ENCODE measurements at places on chromosomes 5 and 9.

DNA sequence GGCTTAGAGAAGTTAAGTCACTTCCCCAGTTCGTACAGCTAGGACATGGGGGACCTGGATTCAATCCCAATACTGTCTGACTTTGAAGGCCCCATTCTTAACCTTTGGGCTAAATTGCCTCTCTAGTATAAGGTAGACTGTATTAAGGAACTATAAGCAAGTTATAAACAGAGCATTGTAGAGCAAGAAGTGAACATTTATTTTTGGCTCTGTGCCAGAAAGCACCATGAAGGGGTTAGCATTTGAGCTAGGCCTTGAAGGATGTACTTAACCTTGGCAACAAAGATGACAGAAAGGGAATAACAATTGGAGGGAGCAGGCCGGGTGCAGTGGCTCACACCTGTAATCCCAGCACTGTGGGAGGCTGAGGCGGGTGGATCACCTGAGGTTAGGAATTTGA lies 32.8 kb downstream of the GALNT10 start:
- DNase-seq: no peak

DNA sequence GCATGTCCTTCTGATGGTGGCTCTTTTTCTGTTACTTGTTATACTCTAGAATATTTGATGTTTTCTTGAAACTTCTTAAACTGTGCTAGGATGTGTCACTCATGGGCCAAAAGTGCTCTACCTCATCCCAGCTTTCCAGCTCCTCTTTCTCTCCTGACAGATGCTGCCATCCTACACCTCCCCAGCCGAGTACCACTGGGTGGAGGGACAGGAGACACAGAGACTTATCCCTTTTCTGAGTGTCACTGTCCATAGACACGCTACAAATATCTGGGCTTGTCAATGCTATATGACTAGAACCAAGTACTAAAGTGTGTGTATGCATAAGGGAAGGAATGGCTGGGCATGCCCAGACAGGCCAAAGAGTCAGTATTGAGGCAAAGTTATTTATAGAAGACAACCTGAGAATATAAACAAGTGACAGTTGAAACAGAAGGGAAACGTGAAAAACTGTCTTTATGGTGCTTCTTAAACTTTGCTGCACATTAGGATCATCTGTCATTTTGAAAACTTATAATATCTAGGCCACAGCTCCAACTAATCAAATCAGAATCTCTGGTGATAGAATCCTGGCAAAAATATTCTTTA lies 188.0 kb downstream of the CARTPT start:
- no peak for DNase-seq

DNA sequence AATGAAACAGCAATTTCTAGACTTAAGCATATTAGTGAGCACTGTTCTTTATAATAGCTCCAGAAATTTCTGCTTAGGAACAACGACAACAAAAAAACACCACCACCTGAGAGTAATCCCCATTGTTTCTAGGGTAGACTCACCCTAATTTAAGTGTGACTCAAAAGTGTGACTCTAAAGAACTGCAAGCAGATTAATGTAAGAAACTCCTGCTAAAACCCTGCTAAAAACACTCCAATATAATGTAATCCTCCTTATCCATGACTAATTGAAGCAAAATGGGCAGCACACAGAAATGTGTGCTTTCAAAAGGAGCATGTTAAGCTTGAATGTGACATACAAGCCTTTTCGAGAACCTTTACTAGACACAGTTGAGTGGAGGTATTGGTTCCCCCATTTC lies 296.0 kb downstream of the EPB41L4A start:
- no peak for DNase-seq

- peak; percentile 15 for DNase-seq
Observed at GRCh38 chr5:108003178-108003577, 332.4 kb upstream of the EFNA5 start.

DNA sequence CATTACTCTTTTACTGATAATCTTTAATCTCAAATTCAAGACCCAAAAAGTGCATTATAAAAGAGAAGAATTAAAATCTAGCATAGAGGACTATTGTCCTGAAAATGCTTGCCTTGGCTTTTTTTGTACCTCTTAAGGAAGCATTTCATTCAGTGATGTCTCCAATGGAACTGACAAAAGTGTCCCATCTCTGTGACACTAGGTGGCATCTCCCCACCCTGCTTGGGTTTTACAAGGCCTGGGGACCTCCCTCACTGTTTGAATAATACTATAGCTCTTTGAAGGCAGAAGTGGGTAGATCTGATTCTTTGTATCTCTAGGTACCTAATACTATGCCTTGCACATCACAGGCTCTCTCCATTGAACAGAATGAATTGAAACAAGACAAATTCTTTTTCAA lies 180.6 kb downstream of the EPB41L4A start:
- no peak for DNase-seq

- DNase-seq: no peak
Observed at GRCh38 chr9:4797854-4798150, 5.1 kb downstream of the RCL1 start.

DNA sequence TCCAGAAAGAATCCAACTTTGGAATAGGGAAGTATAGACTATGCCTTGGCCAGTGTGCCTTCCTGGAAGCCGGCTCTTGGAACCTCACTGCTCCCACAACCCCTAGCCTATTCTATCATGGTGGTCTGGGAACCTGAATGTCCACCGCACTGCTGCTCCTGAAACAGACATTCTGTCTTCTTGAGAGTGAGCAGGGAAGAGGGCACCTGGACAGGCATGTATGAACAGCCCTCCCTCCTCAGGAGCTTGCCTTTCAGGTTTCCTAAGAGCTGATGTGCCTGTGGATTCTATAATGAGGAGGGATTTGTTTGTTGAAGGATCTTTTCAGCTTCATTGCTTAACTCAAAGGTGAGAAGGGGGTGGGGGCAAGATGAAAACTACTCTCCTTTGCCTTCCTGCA lies 55.1 kb upstream of the XPA start:
- no peak for DNase-seq

- no peak for DNase-seq
Observed at GRCh38 chr5:64165500-64166200, at the start of gene RNF180. Gene RNF180, plus strand, starts transcription at chr5:64165843. Its CDS starts 34,965 bp downstream, at chr5:64200808.

DNA sequence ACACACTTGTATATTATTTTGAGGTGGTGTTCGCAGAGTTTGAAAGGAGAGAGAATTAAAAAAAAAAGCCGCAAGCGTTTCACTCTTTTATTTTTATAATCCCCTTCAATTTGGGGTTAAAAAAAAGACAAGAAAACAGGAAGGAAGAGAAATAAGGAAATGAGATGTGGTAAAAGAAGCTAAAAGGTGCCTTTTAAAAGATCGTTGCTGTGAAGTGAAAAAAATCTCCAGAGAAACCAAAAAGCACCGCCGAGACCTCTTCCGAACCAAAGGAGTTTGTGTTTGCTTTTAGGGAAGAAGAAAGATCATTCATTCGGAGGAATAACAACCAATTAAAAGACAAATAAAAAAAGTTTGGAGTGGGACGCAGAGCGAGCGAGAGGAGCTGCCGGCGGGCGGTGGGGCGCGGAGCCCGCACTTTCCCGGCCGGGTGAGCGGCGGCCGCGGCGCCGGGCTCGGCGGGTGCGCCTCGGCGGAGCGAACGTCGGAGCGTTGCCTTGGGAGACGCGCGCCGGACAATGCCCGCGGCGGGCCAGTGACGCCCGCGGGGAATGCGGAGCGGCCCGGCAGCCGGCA lies 355 bp downstream of the TLE4 start:
- DNase-seq: no peak

- no peak for DNase-seq
Observed at GRCh38 chr5:96509721-96510350, 76.8 kb upstream of the PCSK1 start.

- DNase-seq: no peak
Observed at GRCh38 chr5:82828211-82828610, 249.0 kb downstream of the TMEM167A start.

DNA sequence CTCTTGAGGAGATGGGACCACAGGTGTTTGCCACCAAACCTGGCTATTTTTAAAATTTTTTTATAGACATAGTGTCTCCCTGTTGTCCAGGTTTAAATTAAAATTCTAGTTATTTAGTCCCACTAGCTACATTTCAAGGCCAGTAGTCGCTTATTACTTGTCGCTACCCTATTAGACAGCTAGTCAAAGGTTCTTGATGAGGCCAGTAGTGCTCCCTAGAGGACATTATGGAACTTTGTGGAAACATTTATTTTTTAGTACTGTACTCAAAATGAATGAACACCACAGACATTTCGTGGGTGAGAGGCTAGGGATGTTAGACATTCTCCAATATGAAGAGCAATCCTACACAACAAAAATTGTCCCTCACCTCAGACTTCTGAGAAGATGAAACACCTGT lies 14.4 kb upstream of the GRXCR2 start:
- DNase-seq: no peak

GRCh38 chr5:18114151-18114757 lies 480.0 kb downstream of the TAF11L14 start:
- DNase-seq: no peak

DNA sequence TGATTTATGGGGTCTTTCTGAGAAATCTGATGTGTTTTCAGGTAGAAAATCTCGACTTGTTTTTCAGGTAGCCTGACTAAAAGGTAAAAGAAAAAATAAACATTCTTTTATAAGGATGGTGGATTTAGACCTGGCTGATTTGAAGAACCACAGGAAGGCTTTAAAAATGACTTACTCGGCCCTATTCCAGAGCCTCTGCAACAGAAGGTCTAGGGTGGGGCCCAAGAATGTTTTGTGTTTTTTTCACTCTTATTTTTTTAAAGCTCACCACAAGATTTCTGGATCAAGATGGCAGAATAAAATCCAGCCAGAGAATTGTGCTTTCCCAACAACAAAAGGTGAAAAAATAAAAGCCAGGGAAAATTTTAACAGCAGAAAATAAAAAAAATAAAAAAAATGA lies 59.1 kb downstream of the FNBP1 start:
- no peak for DNase-seq

DNA sequence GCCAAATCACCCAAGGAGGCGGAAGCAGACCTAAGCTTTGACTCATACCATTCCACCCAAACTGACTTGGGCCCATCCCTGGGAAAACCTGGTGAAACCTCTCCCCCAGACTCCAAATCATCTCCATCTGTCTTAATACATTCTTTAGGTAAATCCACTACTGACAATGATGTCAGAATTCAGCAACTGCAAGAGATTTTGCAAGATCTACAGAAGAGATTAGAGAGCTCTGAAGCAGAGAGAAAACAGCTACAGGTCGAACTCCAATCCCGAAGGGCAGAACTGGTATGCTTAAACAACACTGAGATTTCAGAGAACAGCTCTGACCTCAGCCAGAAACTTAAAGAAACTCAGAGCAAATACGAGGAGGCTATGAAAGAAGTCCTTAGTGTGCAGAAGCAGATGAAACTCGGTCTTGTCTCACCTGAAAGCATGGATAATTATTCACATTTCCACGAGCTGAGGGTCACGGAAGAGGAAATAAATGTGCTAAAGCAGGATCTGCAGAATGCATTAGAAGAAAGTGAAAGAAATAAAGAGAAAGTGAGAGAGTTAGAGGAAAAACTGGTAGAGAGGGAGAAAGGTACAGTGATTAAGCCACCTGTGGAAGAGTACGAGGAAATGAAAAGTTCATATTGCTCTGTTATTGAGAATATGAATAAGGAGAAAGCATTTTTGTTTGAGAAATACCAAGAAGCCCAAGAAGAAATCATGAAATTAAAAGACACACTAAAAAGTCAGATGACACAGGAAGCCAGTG lies 15.8 kb upstream of the TTC23L start:
- DNase-seq: no peak

- no peak for DNase-seq
Observed at GRCh38 chr9:135032041-135032835, 55.2 kb upstream of the OLFM1 start.

DNA sequence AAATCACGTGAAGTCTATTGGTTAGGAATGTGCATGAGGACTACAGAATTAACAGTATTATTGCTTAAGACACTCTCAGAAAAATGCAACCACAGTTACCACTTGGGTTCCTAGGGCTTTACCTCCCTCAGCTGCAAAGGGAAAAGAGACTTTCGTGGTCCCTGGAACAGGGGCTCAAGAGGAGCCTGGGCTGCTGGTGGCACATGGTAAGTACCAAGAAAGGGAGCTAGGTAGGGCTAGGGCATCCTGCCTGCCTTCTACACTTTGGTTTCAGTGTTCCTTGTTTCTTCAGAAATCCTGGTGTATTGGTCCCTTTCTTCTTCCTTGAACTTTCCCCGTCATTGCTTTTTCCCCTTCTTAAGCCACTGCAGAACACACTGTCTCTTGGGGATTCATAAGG lies 7.3 kb upstream of the VCAN start:
- no peak for DNase-seq

- DNase-seq: no peak
Observed at GRCh38 chr9:11003836-11004235, 391.0 kb upstream of the PTPRD start.

GRCh38 chr9:4197548-4197947 lies 102.3 kb downstream of the GLIS3 start:
- no peak for DNase-seq

DNA sequence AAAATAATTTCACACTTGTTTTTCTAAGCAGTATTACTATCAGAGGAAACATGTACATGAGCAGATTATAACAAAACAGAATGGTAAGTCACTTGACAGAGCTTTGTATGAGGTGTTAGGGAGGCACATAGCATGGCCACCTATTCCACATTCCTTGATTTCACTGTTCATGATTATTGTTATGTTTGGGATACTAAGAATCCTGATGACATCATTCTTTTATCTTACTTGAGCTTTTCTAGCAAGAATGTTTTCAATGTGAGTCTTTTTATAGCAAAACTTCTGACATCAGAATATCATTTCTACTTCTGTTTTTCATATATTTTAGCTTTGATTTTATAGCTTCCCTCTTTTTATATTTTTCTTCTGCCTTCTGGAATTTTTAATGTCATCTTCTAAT lies 208.2 kb downstream of the DMRTA1 start:
- DNase-seq: no peak

GRCh38 chr5:63456279-63456678 lies 506.0 kb downstream of the HTR1A start:
- DNase-seq: no peak

DNA sequence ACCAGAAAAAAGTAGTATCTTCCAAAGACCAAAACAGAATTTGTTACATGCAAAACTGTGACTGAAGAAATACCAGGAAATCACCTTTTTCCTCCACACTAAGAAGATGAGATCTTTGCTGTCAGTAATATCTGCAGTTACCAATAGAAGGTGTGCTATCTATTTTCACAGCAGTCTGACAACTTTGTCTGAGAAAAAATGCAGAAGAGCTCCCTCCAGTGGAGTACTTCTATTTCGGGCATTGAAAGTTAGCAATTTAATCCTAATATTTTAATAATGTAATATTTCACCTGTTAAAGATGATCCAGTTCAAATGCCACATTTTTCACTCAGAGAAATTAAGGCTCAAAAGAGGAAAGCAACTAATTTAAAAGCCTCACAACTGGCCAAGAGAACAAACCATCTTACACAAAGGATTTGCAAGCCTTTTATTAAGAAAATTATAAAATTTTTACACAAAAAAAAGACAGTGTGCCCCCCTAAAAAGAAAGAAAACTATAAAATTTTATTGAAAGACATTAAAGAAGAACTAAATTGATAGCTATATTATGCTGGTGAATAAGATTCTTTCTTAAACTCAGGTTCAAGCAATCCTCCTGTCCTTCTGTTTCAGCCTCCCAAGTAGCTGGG lies 50.6 kb downstream of the DEPDC1B start:
- DNase-seq: no peak

- peak; percentile 41 for DNase-seq
Observed at GRCh38 chr9:83978992-83979811, 813 bp downstream of the HNRNPK start.

Data from amniotic stem cell (primary cell).